ENCODE measurements at places on chromosomes 3 and 15. TPM values are rescaled to one million over a fixed set of nuclear protein-coding genes. Genes with fewer than 3 reads are reported as not detected.

DNA sequence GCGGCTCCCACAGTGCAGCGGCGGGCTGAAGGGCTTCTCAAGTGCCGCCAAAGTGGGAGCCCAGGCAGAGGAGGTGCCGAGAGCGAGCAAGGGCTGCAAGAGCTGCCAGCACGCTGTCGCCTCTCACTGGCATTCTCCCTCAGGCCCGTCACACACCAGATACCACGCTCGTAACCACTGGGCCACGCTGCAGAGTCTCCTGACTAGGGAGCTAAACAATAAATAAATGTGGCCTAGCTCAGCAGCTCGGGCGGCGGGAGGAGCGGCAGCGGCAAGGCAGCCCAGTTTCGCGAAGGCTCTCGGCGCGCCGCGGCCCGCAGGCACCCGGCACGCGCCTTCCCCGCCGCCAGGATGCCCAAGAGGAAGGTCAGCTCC is 55.9 kb upstream of the FAM174B start:
- no peak overlapping the region for H3K27ac ChIP-seq
- no peak overlapping the region for H3K4me3 ChIP-seq
- no peak for DNase-seq
- H3K36me3 ChIP-seq, result no peaks in the 10 kb centered on the region
- peaks cover 9% of the 10 kb centered on the region for H3K27me3 ChIP-seq

- no peaks in the 10 kb centered on the region for H3K36me3 ChIP-seq
- peaks cover 51% of the 10 kb centered on the region for H3K27me3 ChIP-seq
- H3K4me3 ChIP-seq, result no peak overlapping the region
- H3K4me1 ChIP-seq, result no peaks in the 10 kb centered on the region
- DNase-seq, result no peak
Measured at GRCh38 chr15:51303462-51303980, 34.9 kb downstream of the CYP19A1 start.

- DNase-seq, result no peak
- H3K27me3 ChIP-seq, result peaks cover 4% of the 10 kb centered on the region
- peaks cover 23% of the 10 kb centered on the region for H3K36me3 ChIP-seq
- peak overlapping the region; percentile 55 for H3K27ac ChIP-seq
- no peak overlapping the region for H3K4me3 ChIP-seq
Measured at GRCh38 chr3:58071480-58071971, 63.3 kb downstream of the FLNB start.

- no peaks in the 10 kb centered on the region for H3K36me3 ChIP-seq
Measured at GRCh38 chr3:153911116-153911515, 210.1 kb upstream of the ARHGEF26 start.

GRCh38 chr3:44074181-44074580 is 167.5 kb upstream of the TOPAZ1 start:
- H3K4me3 ChIP-seq, result no peak overlapping the region
- no peak overlapping the region for H3K27ac ChIP-seq
- H3K4me1 ChIP-seq, result peaks cover 47% of the 10 kb centered on the region
- peaks cover 2% of the 10 kb centered on the region for H3K27me3 ChIP-seq
- H3K36me3 ChIP-seq, result no peaks in the 10 kb centered on the region
- DNase-seq, result no peak

Gene NDUFB4
- 190 TPM for total RNA-seq

GRCh38 chr3:109384164-109384563 is 46.8 kb upstream of the DPPA4 start:
- no peak overlapping the region for H3K4me3 ChIP-seq
- DNase-seq, result no peak
- H3K27me3 ChIP-seq, result peaks cover 4% of the 10 kb centered on the region
- H3K27ac ChIP-seq, result no peak overlapping the region
- no peaks in the 10 kb centered on the region for H3K4me1 ChIP-seq
- no peaks in the 10 kb centered on the region for H3K36me3 ChIP-seq

GRCh38 chr3:193773266-193774220 is 180.5 kb downstream of the OPA1 start:
- no peak overlapping the region for H3K27ac ChIP-seq
- peaks cover 11% of the 10 kb centered on the region for H3K27me3 ChIP-seq
- no peak overlapping the region for H3K4me3 ChIP-seq
- no peaks in the 10 kb centered on the region for H3K36me3 ChIP-seq

DNA sequence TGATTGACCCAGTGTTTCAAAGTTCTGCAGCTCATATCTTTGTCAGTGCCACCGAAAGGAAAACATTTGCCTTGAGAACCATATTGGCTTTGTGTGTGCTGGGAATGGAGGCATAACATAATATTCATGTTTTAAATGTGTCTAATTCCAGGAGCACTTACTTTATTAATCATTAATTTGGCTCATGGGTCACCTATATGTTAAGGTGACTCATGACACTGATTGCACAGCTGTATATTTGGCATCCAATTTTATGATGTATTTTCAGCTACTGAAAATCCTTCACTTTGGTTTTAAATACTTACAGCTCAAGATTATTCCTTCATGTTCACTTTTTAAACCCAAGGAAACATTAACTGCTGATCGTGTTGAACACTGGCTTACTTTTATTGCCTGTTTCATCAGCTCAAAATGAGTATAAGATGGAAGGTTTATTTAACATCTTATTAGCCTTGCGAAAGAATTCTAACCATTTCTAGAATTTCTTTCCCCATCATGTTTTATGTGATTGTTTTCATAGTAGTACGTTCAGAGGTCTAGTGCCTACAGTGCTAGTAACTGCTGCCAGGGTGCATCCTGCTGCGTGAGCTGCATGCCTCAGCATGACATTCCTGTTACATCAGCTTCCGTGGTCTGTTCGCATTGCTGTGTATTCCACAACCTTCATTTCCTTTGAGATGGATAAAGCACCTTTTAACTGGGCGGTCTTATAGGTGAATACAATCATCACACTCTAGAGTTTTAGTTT is 63.7 kb downstream of the LRCH3 start:
- DNase-seq, result peak; percentile 94
- H3K27ac ChIP-seq, result peak overlapping the region; percentile 85

GRCh38 chr15:35197754-35198153 is 112.7 kb upstream of the NANOGP8 start:
- no peak overlapping the region for H3K4me3 ChIP-seq
- no peak for DNase-seq
- peaks cover 4% of the 10 kb centered on the region for H3K27me3 ChIP-seq
- H3K4me1 ChIP-seq, result no peaks in the 10 kb centered on the region
- H3K36me3 ChIP-seq, result no peaks in the 10 kb centered on the region
- H3K27ac ChIP-seq, result no peak overlapping the region

Gene AADACL2
- total RNA-seq, result not detected

Gene MST1R
- 0.73 TPM for total RNA-seq
